ENCODE measurements at places on chromosomes 1 and 21.

- no peak for DNase-seq
Observed at GRCh38 chr21:34761758-34762330, 93.0 kb downstream of the CLIC6 start.

DNA sequence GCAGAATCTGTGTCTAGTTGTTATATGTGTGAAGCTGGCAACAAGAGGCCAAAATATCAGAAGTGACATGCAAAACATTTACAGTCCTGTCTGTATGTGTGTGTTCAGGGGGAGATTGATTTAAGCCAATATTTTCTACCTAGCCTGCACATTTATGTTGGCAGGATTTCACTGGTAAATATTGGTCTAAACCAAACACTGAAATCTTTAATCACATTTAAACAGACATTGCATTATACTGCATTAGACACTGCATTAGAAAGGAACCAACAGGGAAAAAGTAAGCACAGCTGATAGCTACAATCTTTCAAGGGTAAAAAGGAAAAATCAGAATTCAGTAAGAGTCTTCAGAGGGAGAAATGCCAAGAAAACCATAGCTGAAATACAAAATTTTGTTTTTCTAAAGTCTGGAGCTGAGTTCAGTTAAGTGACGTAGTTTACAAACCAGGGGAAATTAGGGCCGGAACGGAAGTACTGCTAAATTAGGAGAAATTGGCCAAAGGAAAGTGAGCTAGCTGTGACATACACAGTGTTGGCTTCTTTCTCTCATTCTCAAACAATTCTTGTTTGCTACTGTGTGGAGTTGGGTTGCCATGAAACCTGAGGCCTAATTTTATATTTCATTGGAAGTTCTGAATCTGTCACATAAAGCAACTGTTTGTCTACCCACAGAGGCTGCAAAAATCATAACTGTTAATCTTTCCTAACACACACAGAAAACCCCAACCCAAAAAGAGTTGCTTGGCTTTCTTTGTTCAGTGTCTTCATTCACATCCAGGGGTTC is 217.3 kb upstream of the SGIP1 start:
- no peak for DNase-seq

GRCh38 chr1:226684026-226684425 is 55.1 kb downstream of the ITPKB start:
- no peak for DNase-seq

DNA sequence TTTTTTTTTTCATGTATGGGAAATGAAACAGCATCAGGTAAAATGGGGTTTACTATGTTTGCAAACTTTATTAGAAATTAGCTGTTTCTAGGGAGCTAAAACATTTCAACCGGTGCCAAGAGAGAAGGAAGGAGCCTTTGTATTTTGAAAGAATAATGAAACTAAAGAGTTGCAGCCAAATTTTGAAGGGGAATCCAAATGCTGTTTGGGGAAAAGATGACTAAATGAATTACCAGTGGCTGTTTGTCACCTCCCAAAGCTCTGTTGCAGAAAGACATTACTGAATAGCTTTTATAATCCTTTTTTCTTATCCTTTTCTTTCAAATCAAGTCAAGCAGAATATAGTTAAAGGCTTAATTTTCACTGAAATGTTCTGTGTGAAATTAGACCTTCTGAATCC is 591.3 kb upstream of the ADGRL2 start:
- DNase-seq, result no peak

DNA sequence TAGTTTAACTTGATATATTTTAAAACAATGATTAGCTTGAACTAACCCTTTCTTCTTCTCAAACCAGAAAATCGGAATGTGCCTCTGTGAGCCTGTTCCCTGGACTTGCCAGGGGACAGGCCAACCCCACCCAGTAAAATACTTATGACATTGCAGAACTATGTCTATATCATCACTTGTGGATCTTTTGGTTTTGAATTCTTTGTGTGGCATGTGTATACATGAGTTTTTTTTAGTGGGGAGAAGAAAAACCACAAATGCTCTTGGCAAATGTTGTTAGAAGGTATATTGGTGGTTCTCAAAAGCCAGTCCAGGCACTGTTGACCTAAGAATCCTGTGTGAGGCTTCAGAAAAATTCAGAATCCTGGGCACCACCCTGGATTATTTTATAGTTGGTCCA is 347.4 kb downstream of the SIPA1L2 start:
- no peak for DNase-seq

DNA sequence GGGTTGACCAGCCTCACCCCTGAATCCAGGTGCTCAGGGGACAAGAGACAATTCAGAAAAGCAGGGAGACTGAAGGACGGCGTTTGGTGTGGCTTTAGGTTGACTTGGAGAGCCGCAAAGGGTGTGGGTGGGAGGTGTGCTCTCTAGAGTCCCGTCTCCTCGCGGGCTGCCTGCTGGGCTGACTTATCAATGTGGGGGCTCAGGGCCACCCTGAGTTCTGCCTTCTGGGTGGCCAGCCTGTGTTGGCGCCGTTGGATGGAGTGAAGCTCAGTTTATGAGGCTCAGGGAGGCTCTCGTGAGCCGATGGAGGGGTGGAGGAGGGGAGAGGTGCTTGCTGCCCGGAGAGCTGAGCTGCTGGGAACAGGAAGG is 13.0 kb downstream of the GPR137B start:
- DNase-seq, result no peak

DNA sequence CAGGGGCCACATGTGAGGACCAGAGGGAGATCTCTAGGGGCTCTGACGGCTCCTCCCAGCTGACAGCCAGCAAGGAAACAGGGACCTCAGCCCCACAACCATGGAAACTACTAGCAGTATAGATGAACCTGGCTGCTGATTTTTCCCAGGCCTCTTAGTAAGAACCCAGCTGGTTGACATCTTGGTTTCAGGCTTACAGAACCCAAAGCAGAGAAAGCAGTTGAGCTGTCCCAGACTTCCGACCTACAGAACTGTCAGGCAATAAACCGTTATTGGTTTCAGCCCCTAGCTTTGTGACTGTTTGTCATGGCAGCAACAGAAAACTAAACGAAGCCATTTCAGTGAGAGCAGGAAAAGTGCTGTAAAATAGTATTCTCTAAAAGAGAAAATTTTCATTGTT is 36.4 kb downstream of the ETS2 start:
- DNase-seq, result no peak

Data from stimulated activated CD8-positive, alpha-beta memory T cell treated with anti-CD3 and anti-CD28 coated beads, Interleukin-4, amount 100 ng/mL, for 4 hours (primary cell).